ENCODE measurements at places on chromosomes 1 and 21. TPM values are rescaled to one million over a fixed set of nuclear protein-coding genes. Genes with fewer than 3 reads are reported as not detected.

CGN gene
- total RNA-seq = 2.7 TPM

DNA sequence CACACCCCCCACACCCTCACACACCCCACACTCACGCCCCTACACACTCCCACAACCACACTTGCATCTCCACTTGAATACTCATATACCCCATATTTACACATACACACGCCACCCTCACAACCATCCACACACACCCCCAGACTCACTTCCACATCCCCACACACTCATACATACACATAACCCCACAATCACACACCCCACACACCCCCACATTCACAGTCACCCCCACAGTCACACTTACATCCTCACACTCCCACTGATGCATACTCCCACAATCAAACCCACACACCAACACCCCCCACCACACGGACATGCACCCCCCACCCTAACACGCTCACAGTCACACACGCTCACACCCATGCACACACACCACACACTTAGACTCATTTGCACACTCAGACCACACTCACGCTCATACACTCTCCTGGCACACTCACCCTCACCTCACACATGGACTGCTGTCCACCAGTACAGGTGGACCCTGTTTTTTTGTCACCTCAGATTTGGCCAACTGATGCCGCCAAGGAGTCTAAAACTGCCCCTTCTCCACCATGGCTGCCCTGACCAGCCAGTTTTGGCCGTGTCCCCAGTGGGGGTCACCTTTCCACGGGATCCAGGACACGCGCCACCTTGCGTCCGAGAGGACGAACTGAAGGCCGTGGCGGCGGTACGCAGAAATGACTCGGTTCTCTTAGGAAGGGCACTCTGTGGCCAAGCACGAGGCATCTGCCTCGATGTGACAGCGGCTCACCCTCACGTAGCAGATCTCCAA, 45.3 kb upstream of the EDN2 start:
- no peak overlapping the region for H3K4me3 ChIP-seq
- H3K27me3 ChIP-seq = no peaks in the 10 kb centered on the region
- H3K27ac ChIP-seq = no peak overlapping the region
- DNase-seq = no peak
- H3K36me3 ChIP-seq = no peaks in the 10 kb centered on the region
- peaks cover 1% of the 10 kb centered on the region for H3K4me1 ChIP-seq

GRCh38 chr1:89578151-89578550, 53.5 kb downstream of the LRRC8B start:
- no peak overlapping the region for H3K27ac ChIP-seq
- no peaks in the 10 kb centered on the region for H3K27me3 ChIP-seq
- no peak for DNase-seq
- H3K36me3 ChIP-seq = no peaks in the 10 kb centered on the region
- peaks cover 17% of the 10 kb centered on the region for H3K4me1 ChIP-seq

DNA sequence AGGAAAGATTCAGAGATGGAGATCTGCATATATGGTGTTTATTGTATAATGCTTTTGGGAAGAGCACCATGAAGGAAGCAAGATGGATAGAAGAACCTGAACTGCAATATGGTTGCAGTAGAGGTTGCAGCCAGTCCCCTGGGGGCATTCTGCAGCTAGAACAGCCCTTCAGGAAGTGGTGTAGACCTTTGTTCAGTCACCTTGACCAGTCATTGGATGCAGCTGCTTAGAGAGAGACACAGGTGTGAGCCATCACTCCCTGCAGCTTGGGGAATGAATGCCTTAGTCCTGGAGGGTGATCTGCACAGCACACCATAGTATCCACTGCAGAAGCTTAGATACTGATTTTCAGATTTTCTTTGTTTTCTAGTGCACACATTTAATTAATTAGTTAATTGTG, 42.3 kb downstream of the NEK7 start:
- H3K4me3 ChIP-seq = no peak overlapping the region
- H3K4me1 ChIP-seq = peaks cover 84% of the 10 kb centered on the region
- peaks cover 4% of the 10 kb centered on the region for H3K36me3 ChIP-seq
- H3K27ac ChIP-seq = peak overlapping the region; percentile 23
- no peak for DNase-seq
- no peaks in the 10 kb centered on the region for H3K27me3 ChIP-seq

UBE2U gene
- not detected for total RNA-seq

- no peak for DNase-seq
- no peaks in the 10 kb centered on the region for H3K36me3 ChIP-seq
- H3K27ac ChIP-seq = no peak overlapping the region
- H3K4me1 ChIP-seq = peaks cover 18% of the 10 kb centered on the region
- no peaks in the 10 kb centered on the region for H3K27me3 ChIP-seq
Observed at GRCh38 chr1:159889202-159889601, 10.8 kb downstream of the CFAP45 start.

DNA sequence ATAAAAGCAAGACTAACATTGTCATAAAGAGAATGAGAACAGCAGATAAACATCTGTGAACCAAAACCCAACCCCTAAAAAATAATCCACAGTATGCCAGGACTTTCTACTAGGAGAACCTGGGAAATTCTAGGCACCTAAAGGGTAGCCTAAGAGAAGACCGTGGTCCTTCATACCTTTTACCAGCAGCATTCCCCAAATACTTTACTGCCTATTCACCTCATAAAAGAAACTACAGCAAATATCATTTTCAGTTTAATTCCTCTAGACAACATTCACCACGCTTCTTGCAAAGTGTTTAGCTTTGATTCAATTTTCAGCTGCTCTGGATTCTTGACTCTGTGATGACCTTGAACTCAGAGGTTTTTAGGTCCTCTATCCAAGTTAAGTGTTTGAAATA, 1180.7 kb upstream of the B3GALT2 start:
- no peak overlapping the region for H3K27ac ChIP-seq
- no peaks in the 10 kb centered on the region for H3K36me3 ChIP-seq
- peaks cover 7% of the 10 kb centered on the region for H3K27me3 ChIP-seq
- no peak overlapping the region for H3K4me3 ChIP-seq
- no peak for DNase-seq
- no peaks in the 10 kb centered on the region for H3K4me1 ChIP-seq

DNA sequence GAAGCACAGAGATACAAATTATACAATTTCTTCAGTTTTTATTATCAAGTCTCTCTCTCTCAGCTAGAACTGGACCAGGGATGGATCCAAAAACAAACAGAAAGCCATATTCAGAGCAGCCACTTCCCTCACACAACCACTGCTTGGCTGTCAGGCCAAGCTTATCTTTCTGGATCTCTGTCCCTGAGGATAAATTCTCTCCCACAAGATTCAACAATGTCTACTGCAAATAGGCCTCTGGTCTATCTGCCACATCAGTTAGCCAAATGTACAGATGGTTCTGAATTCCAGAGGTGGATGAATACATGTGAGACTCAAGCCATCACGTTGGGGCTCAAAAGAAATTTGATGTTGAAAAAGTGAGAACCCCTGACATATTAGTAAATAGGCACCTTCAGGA, 350.9 kb downstream of the LTN1 start:
- H3K27me3 ChIP-seq = no peaks in the 10 kb centered on the region
- no peak overlapping the region for H3K27ac ChIP-seq
- peaks cover 2% of the 10 kb centered on the region for H3K4me1 ChIP-seq

DNA sequence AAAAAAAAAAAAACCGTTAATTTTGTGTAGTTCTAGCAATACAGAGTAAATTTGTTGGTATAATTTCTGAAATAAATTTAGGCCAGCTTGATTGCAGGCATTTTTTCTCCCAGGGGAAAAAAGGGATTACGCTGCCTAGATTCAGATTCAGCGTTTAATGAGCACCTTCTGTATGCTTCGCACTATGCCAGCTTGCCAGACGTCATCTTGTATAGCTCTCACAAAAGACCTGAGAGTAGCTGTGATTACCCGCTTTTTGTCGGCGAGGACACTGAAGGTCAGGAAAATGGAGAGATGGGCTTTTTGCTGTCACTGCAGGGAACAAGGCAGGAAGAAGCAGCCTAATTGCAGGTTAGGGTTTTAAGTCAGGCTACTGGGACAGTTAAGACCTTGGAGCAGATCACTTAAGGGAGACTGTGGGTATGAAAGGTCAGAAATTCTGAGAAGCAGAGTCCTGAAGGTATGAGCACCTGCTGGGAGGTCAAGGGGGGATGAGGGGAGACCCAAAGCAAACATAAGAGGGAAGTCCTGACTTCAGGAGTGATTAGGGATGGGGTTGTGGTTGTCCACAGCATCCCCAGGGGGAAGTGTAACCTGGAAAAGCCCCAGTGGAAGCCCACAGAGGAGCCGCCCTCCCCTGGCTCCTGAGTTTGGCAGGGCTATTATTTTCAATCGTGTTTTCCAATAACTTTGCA, 39.0 kb downstream of the TMCC2 start:
- peaks cover 11% of the 10 kb centered on the region for H3K4me1 ChIP-seq
- H3K36me3 ChIP-seq = no peaks in the 10 kb centered on the region
- no peak for DNase-seq
- no peak overlapping the region for H3K4me3 ChIP-seq
- peaks cover 2% of the 10 kb centered on the region for H3K27me3 ChIP-seq

- no peaks in the 10 kb centered on the region for H3K27me3 ChIP-seq
- H3K36me3 ChIP-seq = peaks cover 7% of the 10 kb centered on the region
- peak overlapping the region; percentile 54 for H3K4me3 ChIP-seq
Observed at GRCh38 chr1:228215663-228216116, 7.8 kb downstream of the OBSCN start.

DNA sequence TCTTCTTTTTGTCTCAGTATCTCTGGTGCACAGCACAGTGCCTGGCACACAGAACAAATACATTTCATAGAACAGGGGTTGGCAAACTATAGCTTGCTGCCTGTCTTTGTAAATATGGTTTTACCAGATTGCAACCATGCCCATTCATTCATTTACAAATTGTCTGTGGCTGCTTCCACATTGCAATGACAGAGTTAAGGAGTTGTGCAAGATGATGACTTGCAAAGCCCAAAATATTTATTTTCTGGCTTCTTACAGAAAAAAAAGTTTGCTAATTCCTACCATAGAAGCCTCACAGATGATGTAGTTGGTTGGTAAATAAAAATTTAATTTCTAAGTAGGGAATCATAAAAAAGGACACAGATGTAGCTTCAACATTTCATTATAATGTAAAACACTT, 11.2 kb upstream of the HMGB4 start:
- no peaks in the 10 kb centered on the region for H3K4me1 ChIP-seq
- no peak for DNase-seq
- H3K27ac ChIP-seq = no peak overlapping the region

FCER1G gene
- 31.8 TPM for total RNA-seq
